ENCODE measurements at places on chromosomes 12 and 14. TPM values are rescaled to one million over a fixed set of nuclear protein-coding genes. Genes with fewer than 3 reads are reported as not detected.

Gene PIWIL1
- total RNA-seq, result not detected

Gene SMOC1
- 89.3 TPM for total RNA-seq

Gene OR10G3
- total RNA-seq, result not detected

Gene KLHL33
- 0.22 TPM for total RNA-seq

Gene RTL1
- 0.15 TPM for total RNA-seq
